ENCODE measurements at places on chromosomes 4 and X. TPM values are rescaled to one million over a fixed set of nuclear protein-coding genes. Genes with fewer than 3 reads are reported as not detected.

The NLGN4X gene
- total RNA-seq, result 6.1 TPM

The NSG1 gene
- total RNA-seq, result 14.4 TPM

The SPANXC gene
- total RNA-seq, result not detected

The NUDT10 gene
- 0.79 TPM for total RNA-seq

The PHF8 gene
- total RNA-seq, result 7.8 TPM

The OSTC gene
- 43.3 TPM for total RNA-seq

The TEX13C gene
- total RNA-seq, result not detected

DNA sequence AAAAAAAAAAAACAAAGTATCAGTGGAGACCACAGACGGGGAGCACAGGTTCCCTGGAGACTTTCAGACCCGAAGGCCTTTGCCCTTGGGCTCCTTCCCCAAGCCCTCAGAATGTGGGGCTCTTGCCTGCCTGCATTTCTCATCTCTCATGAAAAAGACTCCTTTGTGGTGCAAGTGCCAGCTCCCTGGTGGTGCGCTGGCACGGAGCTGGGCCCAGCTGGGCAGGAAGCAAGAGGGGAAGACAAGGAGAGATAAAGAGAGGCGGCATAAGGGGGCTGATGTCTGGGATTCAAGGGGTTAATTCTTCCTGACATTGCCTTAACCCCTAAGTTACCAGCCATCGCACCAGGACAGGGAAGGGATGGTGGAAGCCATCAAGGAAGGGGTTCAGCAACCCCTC is 21.8 kb downstream of the NLGN3 start:
- H3K36me3 ChIP-seq, result no peaks in the 10 kb centered on the region
- no peak overlapping the region for H3K27ac ChIP-seq
- no peaks in the 10 kb centered on the region for H3K27me3 ChIP-seq

GRCh38 chrX:49956313-49956712 is 33.9 kb downstream of the CLCN5 start:
- no peaks in the 10 kb centered on the region for H3K27me3 ChIP-seq
- no peaks in the 10 kb centered on the region for H3K4me1 ChIP-seq
- no peak overlapping the region for H3K4me3 ChIP-seq
- no peak overlapping the region for H3K27ac ChIP-seq
- DNase-seq, result no peak

DNA sequence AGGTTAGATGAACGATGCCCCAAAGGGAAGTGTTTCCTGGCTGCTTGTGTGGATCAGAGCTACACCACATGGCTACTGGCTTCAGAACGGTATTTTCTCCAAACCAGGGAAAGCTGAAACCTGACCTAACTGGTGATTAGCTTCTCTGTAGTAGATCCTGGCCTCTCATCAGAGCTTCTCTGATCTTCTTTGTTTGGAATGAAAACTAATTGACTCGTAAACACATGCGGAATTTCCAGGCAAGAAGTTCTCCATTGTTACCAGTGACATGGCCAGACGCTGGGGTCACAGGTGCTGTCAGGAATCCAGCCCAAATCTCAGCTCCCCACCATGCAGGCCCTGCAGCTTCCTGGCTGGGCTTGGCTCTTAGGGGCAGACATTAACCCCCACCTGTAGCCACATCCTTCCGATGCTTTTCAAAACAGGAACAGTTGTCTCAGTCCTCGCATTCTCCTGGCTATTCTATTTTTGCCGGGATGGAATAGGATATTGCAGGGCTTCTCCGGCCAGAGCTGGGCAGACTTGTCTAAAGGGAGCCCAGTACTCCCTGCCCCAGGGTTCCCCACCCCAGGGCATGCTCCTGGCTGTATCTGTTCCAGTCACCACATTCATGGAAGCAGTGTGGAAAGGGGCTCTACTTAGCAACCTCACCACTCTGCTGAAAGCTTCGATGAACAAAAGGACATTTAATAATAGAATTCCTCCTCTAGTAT is 305.4 kb upstream of the F9 start:
- DNase-seq, result no peak
- no peaks in the 10 kb centered on the region for H3K4me1 ChIP-seq
- no peak overlapping the region for H3K4me3 ChIP-seq
- no peaks in the 10 kb centered on the region for H3K36me3 ChIP-seq

DNA sequence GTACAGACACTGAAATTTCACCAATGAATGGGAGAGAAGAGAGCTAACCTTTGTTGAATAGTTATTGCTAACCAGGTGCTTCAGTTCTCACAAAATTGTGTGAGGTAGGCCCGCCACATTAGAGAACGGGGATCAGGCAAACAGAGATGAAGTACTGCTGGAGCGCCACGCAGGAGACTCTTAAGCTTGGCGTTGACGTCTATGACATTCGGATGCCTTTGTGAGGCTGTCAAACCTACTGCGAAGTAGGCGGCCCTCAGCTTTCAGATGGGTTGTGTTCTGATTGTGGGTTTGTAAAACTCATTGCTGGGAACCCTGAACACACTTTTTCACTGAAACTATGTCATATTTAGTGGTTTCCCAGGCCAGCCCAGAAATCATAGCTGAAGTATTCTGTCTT is 173.6 kb downstream of the CBR4 start:
- no peaks in the 10 kb centered on the region for H3K27me3 ChIP-seq
- DNase-seq, result no peak
- peaks cover 71% of the 10 kb centered on the region for H3K4me1 ChIP-seq
- peak overlapping the region; percentile 91 for H3K27ac ChIP-seq

GRCh38 chrX:131703646-131704045 is 159.8 kb downstream of the OR13H1 start:
- H3K27me3 ChIP-seq, result no peaks in the 10 kb centered on the region
- peaks cover 4% of the 10 kb centered on the region for H3K4me1 ChIP-seq
- no peak for DNase-seq
- H3K36me3 ChIP-seq, result no peaks in the 10 kb centered on the region
- H3K4me3 ChIP-seq, result no peak overlapping the region
- no peak overlapping the region for H3K27ac ChIP-seq

DNA sequence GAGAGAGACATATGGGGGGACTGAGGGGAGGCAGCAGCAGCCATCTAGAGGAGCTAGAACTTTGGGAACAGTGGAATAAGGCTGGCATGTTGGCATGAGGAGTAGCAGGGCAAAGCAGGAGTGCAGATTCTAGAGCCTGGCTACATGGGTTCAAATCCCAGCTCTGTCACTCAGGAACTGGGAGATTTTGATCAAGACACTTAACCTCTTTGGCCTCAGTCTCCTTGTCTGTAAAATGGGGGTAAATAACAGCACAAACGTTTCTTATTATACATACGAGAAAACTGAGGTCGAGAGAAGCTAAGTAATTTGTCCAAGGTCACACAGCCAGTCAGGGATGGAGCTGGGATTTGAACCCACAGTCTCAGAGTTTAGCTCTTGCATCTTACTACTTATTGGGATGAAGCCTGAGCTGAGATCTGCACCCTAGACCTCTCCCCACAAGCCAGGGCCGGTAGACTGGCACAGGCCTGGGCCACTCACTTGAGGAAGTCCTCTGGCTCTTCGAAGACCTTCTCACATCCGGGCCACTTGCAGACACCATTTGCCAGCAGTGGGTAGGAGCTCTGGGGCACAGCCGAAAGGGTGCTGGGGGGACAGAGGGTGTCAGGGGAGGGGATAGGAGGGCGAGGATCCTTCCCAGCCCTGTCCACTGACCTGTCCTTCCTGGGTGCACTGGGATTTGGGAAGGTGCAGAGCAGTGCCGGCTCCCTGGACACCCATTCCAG is 8.1 kb downstream of the FOXP3 start:
- no peaks in the 10 kb centered on the region for H3K27me3 ChIP-seq
- no peak for DNase-seq
- H3K4me1 ChIP-seq, result no peaks in the 10 kb centered on the region
- no peak overlapping the region for H3K4me3 ChIP-seq

DNA sequence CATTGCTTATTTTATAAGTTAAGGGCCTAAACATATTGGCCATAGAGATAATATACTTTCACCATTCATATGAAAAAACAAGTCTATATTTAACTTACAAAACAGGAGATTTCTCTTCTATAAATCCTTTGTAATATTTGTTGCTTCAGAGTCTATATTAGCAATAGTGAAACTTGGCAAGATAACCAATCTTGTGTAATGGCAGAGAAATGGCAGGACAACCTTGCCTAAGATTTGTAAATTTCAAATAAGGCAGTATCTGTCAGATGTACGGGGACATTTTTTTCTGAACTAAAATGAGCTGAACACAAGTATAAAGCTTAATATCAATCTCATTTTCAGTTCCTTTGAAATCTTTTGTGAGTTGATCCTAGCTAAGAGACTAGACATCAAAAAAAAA is 17.8 kb upstream of the CPEB2 start:
- H3K36me3 ChIP-seq, result no peaks in the 10 kb centered on the region
- no peak overlapping the region for H3K4me3 ChIP-seq
- no peaks in the 10 kb centered on the region for H3K4me1 ChIP-seq
- DNase-seq, result no peak
- H3K27me3 ChIP-seq, result no peaks in the 10 kb centered on the region

DNA sequence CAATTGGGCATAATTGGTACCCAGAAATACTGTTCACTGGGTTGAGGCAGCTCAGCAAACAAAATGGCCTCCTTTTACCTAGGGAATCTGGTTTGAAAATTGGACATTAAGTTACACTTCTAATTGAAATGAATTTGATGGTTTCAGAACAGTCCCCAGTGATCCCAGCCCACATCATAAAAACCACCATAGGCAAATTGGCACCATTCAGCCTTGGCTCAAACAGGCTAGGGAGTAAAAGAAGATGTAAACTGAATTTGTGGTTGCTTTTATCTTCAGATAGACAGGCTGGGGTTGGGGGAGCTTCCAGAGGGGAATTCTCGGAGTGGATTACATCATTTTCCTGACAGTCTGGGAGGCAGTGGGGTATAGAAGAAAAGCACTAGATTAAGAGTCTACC is 576.5 kb downstream of the MID1IP1 start:
- no peaks in the 10 kb centered on the region for H3K27me3 ChIP-seq
- H3K4me1 ChIP-seq, result no peaks in the 10 kb centered on the region
- no peak for DNase-seq
- no peaks in the 10 kb centered on the region for H3K36me3 ChIP-seq

GRCh38 chrX:40374486-40374885 is 206.3 kb upstream of the ATP6AP2 start:
- H3K27me3 ChIP-seq, result no peaks in the 10 kb centered on the region
- no peak overlapping the region for H3K4me3 ChIP-seq
- H3K27ac ChIP-seq, result no peak overlapping the region
- no peaks in the 10 kb centered on the region for H3K36me3 ChIP-seq
- no peaks in the 10 kb centered on the region for H3K4me1 ChIP-seq

- no peaks in the 10 kb centered on the region for H3K36me3 ChIP-seq
- no peaks in the 10 kb centered on the region for H3K27me3 ChIP-seq
- no peaks in the 10 kb centered on the region for H3K4me1 ChIP-seq
- no peak for DNase-seq
- no peak overlapping the region for H3K4me3 ChIP-seq
Measured at GRCh38 chrX:78759081-78759480, 11.6 kb downstream of the LPAR4 start.

- no peaks in the 10 kb centered on the region for H3K36me3 ChIP-seq
- no peak overlapping the region for H3K27ac ChIP-seq
- H3K4me1 ChIP-seq, result no peaks in the 10 kb centered on the region
Measured at GRCh38 chrX:40761762-40762161, 26.4 kb upstream of the MED14 start.

DNA sequence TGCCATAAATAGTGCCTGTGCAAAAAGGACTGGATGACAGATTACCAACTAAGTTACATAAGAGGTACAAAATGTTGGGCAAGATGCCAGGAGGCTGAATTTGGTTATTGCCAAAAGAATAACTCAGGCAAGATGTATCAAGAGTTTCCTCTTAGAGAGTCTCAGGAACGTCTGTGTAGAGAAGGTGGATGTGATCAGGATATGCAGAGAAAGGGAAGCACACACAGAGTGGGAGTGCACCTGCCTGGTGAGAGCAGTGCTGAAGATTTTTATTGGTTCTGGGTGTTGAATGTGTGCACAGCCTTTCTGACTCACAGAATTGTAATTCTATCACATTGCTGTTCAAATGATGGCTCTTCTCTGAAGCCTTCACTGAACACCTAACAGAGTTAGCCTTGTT is 156.8 kb upstream of the HS3ST1 start:
- no peaks in the 10 kb centered on the region for H3K4me1 ChIP-seq
- no peaks in the 10 kb centered on the region for H3K36me3 ChIP-seq
- DNase-seq, result no peak
- H3K27ac ChIP-seq, result no peak overlapping the region

DNA sequence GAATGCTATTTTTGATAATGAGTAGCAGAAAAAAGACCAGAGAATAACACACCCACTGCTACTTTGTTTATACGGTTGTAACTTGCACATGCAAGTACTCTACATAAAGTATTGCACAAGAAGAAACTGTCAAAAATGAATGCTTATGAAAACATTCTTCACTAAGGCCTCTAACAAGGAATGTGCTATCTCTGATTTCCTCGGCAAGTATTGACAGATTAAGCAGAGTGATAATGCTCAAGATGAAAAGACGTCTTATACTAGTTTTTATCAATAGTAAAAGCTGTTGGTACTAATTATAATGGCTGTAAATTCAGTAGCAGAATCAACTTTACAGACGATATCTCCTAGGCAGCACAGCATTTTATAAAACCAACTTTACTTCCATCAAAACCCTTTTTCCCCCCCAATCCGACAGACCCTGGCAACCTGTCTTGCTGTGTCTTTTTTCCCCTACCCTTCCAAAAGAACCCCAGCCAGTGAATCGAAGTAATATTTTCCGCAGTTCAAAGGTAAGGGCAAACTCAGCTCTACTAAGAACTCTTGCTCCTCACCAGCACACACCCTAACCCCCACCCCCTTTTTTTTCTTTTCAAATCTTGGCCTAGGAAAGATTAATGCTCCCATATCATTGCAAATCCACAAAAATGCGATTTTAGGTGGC is 1.5 kb downstream of the FRYL start:
- H3K27ac ChIP-seq, result peak overlapping the region; percentile 96
- no peaks in the 10 kb centered on the region for H3K36me3 ChIP-seq
- DNase-seq, result no peak
- H3K4me1 ChIP-seq, result peaks cover 50% of the 10 kb centered on the region
- H3K4me3 ChIP-seq, result peak overlapping the region; percentile 91

DNA sequence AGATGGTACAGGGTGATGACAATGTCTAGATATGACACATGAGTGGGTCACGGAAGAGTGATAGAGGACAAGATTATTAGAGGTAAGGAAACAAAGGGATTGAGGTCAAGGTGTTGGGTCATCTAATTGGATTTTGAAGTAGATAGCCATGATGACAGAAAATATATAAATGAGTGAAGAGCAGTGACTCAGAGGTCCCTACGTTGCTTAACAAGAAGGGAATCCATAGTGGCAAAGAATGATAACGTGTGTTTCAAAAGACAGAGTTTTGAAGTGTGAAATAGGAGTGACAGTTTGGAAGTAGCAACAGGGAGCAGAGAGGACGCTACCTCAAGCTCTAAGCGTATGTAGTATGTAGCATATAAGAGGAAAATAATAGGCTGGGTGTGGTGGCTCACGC is 22.2 kb upstream of the CAMK2D start:
- DNase-seq, result no peak
- H3K27ac ChIP-seq, result no peak overlapping the region
- no peak overlapping the region for H3K4me3 ChIP-seq
- H3K27me3 ChIP-seq, result no peaks in the 10 kb centered on the region
- no peaks in the 10 kb centered on the region for H3K36me3 ChIP-seq
- peaks cover 5% of the 10 kb centered on the region for H3K4me1 ChIP-seq

DNA sequence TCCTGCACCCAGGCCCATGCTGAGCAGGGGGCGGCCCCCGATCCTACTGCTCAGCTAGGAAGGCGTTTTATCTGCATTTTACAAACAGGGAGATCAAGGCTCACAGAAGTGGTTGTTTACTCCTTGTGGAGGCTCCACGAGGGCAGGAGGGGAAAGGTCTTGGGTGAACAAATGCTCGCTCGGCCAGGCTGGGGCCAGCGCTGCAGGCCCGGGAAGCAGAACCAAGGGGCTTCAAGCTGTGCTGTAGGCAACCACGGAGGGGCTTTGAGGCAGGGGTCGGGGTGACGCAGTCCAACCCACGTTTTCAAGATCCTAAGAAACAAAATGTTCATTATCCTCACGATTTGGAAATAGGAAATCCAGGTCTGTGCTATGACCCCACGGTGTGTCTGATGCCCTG is 125.8 kb downstream of the HMX1 start:
- DNase-seq, result no peak
- no peak overlapping the region for H3K4me3 ChIP-seq
- H3K27ac ChIP-seq, result no peak overlapping the region
